ENCODE measurements at places on chromosomes 11 and 22. TPM values are rescaled to one million over a fixed set of nuclear protein-coding genes. Genes with fewer than 3 reads are reported as not detected.

Gene MAPK8IP1
- 1.4 TPM for total RNA-seq

Gene CHADL
- 0.34 TPM for total RNA-seq

Gene CBLIF
- total RNA-seq, result not detected

Gene IRAG1
- total RNA-seq, result 0.32 TPM

Gene FOLH1
- not detected for total RNA-seq

Gene H19
- not detected for total RNA-seq

Gene CARNS1
- total RNA-seq, result 25.9 TPM

Gene GRK3
- 65.3 TPM for total RNA-seq

Gene TCN1
- total RNA-seq, result not detected

Gene BRSK2
- total RNA-seq, result 1.5 TPM

Gene SPON1
- 0.22 TPM for total RNA-seq

Gene EHF
- not detected for total RNA-seq

Data from B cell (primary cell).